ENCODE measurements at places on chromosomes 5 and 9.

GRCh38 chr9:98795970-98796363 lies 388 bp downstream of the ANKS6 start:
- no peak for DNase-seq

GRCh38 chr9:82732928-82733327 lies 330.0 kb downstream of the RASEF start:
- no peak for DNase-seq

DNA sequence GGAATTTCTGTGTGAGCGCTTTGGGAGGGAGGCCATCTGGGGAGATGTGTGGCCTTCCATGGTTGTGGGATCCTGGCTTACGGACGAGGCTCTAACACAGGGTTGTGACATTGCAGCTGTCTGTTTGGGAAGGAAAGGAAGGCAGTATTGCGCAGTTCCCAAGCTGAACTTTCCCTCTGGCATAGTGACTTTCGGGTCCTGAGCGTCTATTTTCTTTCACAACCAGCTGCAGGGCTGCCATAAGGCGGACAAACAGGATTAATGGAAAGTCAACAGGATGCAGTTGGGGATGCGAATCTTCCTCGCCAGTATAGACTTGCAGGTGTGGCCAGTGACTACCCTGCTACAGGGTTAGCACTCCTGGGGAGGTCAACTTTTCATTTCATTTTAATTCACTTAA lies 25.9 kb downstream of the CCT5 start:
- no peak for DNase-seq

DNA sequence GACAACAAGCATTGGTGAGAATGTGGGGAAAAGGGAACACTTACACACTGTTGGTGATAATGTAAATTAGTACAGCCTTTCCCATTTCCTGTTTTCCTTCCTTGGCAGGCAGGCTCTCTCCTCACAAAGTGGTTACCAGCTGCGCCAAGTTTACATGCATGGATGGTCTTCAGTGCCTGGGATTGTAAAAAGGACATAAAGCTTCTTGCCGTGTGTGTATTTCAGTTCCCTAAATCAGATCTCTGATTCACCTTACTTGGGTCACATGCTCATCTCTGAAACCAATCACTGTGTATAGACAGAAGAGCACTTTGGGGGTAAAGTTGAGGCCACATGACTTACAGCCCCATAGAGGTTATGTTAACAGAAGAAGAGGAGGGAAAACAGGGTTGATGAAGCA lies 92.8 kb downstream of the CAVIN4 start:
- DNase-seq = no peak

GRCh38 chr9:120689860-120690259 lies 24.4 kb downstream of the MEGF9 start:
- DNase-seq = no peak

DNA sequence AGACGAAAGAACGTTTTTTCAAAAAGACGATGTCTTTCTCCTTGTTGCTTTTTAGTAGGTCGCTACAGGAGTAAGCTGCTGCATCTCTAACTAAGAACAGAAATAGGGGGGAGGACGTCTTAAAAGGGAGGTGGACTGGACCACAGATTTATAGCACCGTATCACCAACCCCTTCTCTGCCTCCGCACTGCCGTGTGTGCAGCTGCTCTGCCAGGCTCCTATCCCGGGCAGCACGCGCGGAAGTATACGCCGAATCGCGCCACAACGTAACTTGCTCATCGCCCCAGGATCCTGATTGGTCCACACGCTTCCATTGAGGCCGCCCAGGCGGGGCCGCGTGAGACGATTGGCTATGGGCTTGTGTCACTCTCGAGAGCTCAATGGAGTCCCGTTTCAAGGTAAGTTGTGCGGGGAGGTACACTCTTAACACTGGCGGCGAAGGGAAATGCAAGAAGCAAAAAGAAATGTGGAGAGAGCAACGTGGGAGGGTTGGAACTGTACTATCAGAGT lies at the start of gene ELAVL2:
TSS of gene ELAVL2 (minus strand) at position 121 of the 510 bp plus-strand sequence. CDS start 64,006 bp downstream, outside the sequence.
- no peak for DNase-seq

DNA sequence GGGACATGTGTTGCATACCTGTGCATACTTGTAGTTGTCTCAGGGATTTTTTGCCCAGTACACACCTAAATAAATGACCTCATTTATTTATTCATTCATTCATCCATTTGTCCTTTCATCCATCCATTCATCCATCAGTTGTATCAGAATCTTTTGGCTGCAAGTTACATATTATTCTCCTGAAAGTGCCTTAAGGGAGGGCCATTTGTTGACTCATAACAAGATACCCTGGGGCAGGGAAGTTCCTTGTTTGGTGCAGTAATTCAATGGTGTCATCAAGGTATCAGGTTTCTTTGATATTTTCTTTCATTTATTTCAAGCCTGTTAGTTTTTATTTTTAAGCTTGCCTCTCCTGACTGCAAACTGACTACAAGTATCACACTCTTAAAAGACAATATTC lies 597.9 kb upstream of the TLE4 start:
- DNase-seq = no peak

DNA sequence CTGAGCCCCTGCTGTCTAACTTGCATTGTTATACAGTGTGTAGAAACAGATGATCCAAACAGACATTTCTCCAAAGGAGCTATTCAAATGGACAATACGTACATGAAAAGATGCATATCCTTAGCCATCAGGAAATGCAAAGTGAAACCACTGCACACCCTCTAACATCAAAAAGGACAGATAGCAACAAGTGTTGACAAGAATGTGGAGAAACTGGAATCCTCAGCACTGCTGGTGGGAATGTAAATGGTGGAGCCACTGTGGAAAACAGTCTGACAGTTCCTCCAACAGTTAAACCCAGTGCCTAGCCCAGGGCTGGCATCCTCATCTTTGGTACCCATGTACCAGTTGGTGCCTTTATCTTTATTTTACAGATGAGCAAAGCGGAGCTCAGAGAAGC lies 8.5 kb downstream of the ORM2 start:
- no peak for DNase-seq

- DNase-seq = no peak
Observed at GRCh38 chr5:9765419-9766140, 135.4 kb upstream of the TAS2R1 start.

DNA sequence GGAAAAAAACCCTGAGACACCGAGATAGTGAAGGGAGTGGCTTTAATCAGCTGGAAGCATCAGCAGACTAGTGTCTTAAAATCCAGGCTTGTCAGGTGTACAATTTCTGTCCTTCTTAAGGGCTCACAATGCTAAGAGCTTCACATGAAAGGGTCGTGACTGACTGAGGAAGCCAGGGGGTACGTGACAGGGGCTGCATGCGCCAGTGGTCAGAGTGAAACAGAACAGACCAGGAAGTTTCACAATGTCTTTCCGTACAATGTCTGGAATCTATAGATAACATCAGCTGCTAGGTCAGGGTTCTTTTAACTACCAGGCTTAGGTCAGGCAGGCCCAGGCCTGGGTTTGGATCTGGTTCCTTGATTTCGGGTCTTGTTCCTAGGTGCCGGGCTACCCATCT lies 253.0 kb downstream of the CDH10 start:
- no peak for DNase-seq

GRCh38 chr9:134063571-134064450 lies 4.0 kb downstream of the BRD3 start:
- DNase-seq = no peak

GRCh38 chr9:84366683-84367082 lies 26.1 kb upstream of the SLC28A3 start:
- no peak for DNase-seq
